ENCODE measurements at places on chromosomes 5 and 9.

- DNase-seq = peak; percentile 68
These were observed 7.3 kb upstream of the GRHPR start for GRCh38 chr9:37415011-37415719.

- no peak for DNase-seq
These were observed 168.8 kb downstream of the PDE4D start for GRCh38 chr5:59724482-59725391.

- no peak for DNase-seq
These were observed 12.1 kb downstream of the CPLX2 start for GRCh38 chr5:175883506-175883905.

DNA sequence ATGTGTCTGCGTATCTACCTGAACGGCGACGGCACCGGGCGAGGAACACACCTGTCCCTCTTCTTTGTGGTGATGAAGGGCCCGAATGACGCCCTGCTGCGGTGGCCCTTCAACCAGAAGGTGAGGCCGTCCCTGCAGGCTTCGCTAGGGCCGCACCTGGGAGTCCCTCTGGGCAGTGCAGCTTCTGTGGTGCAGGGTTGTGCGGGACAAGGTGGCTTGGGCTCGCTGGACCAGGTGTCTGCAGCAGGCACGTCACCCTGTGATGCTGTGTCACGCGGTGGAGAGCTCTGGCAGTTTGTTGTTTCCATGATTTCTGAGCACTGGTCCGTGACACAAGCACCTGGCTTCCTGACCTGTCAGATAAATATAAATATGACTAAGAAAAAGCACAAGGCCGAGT is 20.7 kb downstream of the FBXW5 start:
- DNase-seq = no peak

- DNase-seq = no peak
These were observed 353.5 kb downstream of the ADAMTS6 start for GRCh38 chr5:65128226-65128625.

GRCh38 chr5:92525131-92525530 is 1055.9 kb downstream of the NR2F1-AS1 start:
- no peak for DNase-seq

DNA sequence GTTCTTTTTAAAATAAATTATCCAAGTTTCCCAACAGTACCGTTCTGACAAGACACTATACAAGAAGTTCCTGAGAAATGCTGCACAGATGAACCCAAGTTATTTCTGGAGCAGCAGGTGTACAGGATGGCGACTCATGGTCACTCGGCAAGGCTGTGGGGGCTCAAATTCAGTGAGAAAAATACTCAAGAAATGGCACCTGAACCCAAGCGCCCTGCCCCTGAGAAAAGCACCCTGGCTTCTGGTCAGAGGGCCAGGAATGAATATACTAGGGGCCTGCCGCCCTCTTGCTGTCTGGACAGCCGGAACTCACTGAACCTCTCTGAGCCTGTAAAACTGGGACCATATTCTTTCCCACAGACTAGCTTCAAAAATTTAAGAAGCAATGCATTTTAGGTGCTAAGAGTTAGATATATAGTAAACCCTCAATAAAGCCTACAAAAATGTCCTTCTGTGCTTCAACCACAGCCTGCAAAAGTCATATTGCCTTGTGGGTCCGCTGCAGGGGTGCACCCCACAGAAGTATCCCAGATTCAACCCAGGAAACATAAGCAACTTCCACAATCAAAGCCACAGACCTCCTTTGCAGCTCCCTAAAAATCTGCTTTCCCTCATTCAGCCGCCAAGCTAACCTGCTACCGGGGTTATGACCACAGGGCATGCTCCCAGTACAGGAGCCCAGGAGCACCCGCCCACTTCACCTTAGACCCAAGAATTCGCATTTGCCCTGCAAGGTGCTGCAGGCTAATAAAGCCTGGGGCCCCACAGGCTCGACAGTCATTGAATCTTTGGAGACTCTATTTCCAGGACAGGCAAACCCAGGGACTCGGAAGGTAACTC is 1.4 kb downstream of the RAPGEF1 start:
- no peak for DNase-seq

- DNase-seq = no peak
These were observed 51.9 kb upstream of the PIP5K1B start for GRCh38 chr9:68653141-68653595.

DNA sequence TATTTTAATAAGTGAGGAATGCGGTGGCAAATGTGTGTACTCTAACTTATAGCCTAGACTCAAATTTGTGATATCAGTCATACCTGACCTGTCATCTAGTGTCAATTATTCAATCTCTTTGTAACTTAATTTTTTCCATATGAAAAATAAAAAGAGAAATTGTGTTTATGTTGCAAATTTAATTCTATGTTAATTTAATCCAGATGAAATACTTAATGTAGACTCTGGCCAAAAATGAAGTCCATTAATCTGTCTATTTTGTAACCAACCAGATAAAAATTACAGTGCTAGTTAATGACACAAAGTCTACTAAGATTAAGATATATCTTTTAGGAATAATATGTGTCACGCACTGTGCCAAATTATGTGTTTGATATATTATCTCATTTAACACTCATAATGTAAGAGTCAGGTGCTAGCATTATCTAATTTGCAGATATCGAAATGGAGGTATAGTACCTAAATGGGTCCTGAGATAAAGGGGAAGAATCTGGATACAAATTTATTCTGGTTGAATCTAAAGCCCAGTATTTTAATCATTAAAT is 712.1 kb downstream of the KCTD16 start:
- no peak for DNase-seq

GRCh38 chr5:99105216-99105615 is 176.4 kb upstream of the CHD1 start:
- no peak for DNase-seq

DNA sequence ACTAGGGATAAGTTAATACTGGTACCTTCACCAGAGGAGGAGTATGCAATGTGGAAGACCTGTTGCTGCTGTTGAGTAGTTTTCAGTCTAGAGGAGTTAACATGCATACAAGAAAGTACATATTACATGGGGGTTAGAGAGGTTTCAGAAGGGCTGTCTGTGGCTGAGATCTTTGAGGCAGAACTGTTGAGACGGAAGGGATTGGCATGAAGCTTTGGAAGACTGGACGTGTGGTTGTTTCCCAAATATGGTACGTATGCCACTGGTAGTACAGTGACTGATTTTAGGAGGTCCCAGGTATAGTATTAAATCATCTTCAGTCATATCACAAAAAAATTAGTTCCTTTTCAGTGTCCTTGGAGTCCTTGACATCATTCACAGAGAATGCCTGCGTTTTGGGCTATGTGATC is 17.6 kb downstream of the TNFAIP8 start:
- DNase-seq = no peak

- no peak for DNase-seq
These were observed 244.3 kb upstream of the WWC1 start for GRCh38 chr5:168047043-168047668.

DNA sequence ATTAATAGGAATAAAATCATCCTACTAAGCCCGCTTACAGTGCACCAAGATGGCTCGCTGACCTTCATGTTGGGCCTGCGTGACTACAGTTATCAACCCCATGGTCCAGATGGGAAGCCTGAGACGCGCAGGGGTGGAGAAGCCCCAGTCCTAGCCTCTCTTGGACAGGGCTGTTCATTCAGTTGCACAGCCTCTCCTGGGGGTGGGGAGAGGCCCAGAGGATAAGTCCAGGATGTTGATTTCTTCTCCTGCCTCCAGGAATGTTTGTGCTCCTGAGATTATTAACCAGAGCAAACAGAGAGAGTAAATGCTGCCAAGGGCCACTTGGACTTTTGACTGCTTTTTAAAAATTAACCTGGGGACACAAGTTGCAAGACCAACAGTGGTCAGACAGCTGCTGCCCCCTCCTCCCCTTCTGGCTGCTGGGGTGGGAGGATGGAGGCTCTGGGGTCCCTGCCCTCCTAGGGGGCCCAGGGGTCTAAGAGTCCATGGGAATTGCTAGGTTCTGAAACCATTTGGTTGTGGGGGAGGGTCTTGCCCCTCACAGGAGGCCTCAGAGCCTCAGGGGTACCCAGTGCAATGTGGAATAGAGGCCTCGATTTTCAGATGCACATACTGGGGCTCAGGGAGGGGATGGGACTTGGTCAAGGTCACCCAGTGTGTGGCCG is 2.8 kb upstream of the AMBP start:
- no peak for DNase-seq

GRCh38 chr9:130869250-130869649 is 27.4 kb downstream of the QRFP start:
- no peak for DNase-seq

DNA sequence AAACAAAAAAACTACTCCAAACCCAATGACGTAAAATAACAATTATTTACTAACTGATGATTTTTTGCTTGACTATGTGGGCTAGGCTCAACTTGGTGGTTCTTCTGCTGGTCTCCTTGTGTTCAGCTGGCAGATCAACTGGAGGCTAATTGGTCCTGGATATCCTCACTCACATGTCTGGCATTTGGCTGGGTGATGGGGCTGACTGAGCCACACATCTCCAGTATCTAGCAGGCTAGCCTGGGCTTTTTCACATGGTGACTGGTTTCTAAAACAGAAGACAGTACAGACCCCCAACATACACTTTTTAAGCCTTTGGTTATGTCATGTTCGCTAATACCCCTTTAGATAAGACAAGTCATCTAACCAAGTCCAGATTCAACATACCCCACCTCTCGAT is 104.7 kb upstream of the PRRC1 start:
- DNase-seq = no peak

DNA sequence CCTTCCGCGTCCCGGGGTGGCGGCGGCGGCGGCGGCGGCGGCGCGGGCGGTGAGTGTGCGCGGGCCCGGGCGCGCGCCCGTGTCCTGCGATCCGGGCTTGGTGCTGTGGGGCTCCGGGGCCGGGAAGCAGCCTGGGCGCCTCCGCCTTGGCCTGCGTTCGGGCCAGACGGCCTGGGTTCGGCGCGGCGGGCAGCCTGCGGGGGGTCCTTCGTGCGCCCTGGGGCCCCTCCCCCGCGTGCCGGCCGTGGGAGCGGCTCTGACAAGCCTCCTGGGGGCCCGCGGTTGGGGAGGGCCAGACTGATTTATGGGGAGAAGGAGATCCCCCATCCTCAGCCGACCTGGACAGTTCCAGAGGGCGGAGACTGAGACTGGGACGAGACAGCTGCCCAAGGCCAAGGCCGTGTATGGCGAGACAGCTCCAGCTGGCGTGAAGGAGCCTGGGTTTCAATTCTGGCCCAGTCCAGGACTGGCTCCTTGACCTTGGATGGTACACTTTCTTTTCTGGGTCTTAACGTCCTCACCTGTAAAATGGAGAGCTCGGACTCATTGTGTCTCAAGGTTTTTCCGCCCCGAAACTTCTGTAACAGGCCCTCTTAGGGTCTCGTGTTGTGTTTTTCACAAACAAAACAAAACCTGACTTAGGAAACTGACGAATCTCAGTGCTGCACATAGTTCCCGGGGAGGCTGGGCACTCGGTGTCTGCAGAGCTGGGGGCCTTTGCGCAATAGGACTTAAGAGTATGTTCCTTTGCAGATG is 603 bp downstream of the TMEM268 start:
- DNase-seq = peak; percentile 19

- peak; percentile 95 for DNase-seq
These were observed at the start of gene PJA2 for GRCh38 chr5:109409844-109410388. Gene PJA2 (minus strand): TSS chr5:109409974. CDS start chr5:109383433, 26,541 bp downstream.

DNA sequence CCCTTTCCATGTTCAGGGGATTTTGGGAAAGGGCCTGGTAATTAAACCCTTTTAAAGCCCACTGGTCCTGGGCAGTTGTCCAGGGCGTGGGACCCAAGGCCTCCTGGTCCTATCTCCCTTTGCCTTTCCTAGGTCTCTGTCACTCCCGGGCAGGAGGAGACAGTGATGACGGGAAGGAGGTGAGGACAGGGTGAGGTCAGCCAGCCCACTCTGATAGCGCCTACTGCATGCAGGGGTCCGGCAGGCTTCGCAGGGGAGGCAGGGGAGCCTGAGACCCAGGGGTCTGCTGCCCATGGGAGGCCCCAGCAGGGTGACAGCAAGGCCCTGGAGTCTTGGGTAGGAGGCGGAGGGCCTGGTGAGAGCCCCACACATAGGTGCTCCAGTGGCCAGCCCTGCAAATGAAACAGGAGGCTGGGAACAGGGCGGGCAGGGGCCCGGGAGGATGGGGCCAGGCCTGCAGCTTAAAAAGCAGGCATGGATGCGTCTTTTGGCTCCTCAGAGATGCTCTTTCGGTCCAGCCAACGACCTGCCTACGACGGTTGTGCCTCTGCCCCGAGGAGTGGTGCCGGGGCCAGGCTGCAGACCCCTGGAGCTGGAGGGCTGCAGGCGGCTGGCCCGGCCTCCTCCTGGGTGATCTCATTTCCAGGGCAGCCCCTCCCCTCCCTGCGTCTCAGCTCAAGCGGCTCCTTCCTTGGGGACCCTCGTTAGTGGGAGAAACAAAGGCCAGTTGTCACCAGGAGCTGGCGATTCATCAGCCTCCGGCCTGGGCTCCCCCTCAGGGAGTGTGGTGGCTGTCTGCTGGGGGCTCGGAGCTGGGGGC is 6.7 kb upstream of the RXRA start:
- no peak for DNase-seq

- peak; percentile 93 for DNase-seq
These were observed 30.0 kb upstream of the SUSD3 start for GRCh38 chr9:93028448-93029006.

DNA sequence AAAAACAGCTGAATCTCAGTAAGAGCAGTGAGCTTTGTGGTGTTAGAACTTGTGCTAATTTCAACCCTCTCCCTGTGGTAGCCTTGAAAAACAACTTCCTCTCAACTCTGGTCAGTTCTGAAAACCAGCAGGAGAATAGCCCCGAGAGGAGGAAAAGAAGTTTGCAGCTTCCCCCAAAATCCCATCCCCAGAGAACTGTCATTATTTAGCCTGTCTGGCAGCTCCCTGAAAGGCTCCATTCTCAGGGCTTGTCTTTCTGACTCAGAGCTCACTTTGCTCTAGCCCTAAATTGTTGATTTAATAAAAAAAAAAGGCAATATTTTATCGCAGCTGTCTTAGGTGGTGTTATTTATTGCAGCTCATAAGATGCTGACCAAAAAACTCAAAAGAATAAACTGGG is 11.4 kb upstream of the SLC45A2 start:
- no peak for DNase-seq

DNA sequence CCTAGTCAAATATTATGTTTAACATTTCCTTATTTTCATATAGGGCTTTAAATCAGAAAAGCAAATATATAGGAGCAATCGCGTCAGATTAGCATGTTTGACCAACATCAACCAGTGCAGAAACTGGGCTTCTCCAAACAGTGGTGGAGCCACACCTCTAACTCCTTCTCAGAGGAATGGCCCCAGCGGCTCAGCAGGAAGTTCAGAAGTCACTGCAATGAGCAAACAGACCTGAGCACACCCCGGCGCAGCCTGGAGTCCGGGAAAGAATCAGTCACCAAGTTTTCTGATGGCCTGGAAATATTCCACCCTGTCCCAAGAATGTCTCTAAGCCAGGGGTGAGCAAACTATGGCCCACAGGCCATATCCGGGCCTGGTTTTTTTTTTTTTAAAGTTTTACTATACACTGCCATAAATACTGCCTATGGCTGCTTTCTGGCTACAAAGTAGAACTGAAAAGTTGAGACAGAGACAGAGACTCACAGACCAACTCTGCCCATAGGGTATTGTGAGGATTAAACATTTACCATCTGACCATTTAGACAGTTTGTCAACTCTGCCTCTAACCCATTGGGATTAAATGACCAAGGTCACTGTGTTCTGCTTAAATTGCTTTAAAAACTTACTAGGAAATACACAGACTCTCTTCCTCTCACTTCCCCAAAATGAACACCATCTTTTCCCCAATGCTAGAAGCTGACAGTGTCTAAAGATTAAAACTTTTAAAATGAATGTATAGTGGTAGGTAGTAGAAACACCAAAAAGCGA is 5.4 kb downstream of the GOLM1 start:
- DNase-seq = no peak
